Renal cortex interstitium (tissue), 15 donors: ENCODE measurements at places on chromosomes 1 and 21. TPM values are rescaled to one million over a fixed set of nuclear protein-coding genes. Genes with fewer than 3 reads are reported as not detected.

DNA sequence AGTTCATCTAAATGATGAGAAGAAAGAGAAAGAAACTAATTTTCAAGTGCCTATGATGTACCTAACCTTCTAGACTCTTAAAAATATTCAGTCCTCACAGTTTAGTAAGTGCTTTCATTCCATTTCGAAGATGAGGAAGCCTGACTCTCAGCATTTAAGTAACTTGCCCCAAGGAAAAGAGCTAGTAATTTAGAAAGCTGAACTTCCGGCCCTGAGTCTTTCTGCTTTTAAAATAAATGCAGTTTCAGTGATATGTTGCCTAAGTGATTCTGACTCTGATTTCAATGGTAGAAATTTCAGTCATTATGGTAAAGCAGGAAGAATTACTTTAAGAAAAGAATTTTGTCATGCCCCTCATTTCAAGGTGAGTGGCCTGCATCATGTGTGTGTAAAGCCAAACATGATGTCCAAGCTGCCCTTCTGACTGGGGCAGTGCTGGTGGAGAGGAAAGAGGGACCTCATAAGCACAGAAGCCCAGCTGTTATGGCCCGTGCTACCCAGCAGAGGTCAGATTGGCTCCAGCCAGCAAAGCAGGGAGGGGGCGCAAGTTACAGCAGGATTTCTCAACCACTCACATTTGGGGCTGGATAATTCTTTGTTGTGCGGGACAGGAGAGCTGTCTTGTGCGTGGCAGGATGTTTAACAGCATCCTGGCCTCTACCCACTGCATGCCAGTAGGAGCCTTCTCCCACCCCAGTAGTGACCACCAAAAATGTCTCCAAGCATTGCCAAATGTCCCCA lies 10.7 kb downstream of the ATP1A4 start:
- no peak for DNase-seq

DNA sequence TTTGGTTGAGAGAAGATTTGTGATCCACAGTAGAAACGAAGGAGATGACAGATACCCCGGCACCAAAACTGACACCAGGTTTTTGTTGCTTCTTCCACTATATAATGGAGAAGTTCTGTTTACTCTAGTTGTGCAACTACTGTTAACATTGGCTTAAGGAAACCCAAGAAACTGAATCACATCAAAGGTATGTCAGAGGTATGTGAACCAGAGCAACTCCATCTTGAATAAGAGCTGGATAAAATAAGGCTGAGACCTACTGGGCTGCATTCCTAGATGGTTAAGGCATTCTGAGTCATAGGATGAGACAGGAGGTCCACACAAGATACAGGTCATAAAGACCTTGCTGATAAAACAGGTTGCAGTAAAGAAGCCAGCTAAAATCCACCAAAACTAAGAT lies 173.7 kb upstream of the CAMK1G start:
- no peak for DNase-seq

DNA sequence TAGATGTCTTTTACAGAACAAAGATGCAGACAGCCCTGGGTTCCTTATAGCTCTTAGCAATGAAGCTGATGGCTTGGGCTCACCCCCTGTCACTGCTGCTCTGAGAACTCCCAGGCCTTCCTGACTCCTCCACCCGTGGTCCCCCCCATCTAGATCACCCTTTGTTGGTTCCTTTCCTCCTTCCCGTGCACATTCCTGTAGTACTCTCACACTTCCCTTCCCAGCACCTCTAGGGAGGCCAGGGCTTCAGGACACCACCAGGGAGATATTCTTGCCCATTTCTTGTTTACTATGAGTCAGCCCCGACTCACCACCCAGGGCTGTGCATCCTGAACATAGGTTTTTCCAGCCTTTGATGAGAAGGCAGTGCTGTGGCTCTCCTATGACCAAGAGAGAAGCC lies 14.4 kb upstream of the NOS1AP start:
- no peak for DNase-seq

DNA sequence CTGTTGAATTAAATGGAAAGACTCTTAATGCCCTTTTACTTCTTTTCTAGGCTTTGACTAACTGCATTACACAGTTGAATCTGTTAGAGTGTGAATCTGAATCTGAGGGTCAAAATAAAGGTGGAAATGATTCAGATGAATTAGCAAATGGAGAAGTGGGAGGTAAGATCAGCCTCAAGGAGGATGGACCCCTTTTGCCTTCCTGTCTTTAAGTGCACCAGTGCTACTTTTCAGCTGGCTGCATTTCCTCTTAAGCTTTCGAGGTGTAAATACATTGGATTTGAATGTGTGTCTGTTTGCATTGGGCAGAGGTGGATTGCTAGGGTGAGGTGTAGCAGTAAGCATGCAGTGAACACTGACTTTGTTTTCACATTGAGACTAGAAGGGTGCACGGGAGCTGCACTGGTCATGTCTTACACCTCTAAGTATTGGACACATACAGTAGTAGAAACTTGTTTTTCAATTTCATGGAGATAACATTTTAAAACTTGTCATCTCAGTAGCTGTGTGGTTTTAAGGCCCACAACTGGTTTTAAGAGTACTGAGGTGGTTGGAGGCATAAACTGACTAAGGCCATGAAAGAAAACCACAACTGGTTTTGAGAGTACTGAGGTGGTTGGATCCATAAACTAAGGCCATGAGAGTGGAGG lies 35.4 kb downstream of the MIA3 start:
- no peak for DNase-seq

DNA sequence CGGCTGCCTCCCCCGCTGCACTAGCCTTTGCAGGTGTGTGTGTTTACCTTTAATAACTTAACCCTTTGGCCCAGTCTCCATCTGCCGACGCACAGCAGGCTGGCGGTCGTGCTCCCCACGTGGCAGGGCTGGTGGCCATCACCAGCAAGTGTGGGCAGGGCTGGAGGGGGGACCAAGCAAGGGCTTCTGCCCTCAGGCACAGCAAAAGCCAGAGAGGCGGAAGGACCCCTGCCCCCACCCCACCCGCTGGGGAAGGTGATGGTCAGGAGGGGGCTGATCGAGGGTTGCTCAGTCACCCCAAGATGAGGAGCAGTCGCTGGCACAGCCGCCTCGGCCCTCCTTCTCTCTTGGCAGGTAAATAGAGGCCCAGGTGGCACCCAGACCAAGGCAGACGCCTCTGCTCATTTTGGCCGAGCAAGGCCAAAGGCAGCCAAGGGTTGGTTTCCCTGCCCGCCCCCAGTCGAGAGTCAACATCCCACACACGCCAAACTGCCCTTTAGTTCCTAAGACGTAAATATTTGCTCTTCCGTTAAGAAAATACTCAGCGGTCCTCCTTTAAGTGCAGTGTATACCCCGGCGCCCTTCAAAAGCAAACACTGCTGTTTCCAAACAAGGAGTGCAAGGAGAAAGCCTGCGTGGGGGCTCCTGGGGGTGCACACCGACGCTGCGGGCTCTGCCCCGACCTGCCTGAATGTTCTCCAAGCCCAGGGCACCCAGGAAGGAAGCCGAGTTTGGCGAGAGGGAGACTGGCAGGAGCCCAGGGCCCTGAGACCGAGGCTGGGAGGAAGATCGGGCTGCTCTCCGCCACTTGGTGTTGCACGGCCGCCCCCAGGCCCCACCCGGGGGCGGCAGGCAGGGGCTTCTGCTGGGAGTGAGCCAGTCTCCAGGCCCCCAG lies 82.7 kb downstream of the SIK1 start:
- DNase-seq: no peak

The AHDC1 gene
- polyA plus RNA-seq: 48.8 TPM

The PACC1 gene
- 14.1 TPM for polyA plus RNA-seq
